ENCODE measurements at places on chromosomes 6 and 20. TPM values are rescaled to one million over a fixed set of nuclear protein-coding genes. Genes with fewer than 3 reads are reported as not detected.

Gene PAQR8
- 1.8 TPM for total RNA-seq

Gene NFKBIL1
- total RNA-seq = 24.2 TPM

Gene FOXP4
- 5.0 TPM for total RNA-seq

Gene SLC35B3
- total RNA-seq = 17.6 TPM

Gene RAET1E
- 13.7 TPM for total RNA-seq

Gene PACRG
- total RNA-seq = not detected

Gene MYO6
- 29.5 TPM for total RNA-seq

Gene FOXQ1
- not detected for total RNA-seq
